ENCODE measurements at places on chromosomes 13 and 19. TPM values are rescaled to one million over a fixed set of nuclear protein-coding genes. Genes with fewer than 3 reads are reported as not detected.

The MYH14 gene
- total RNA-seq, result 115 TPM

DNA sequence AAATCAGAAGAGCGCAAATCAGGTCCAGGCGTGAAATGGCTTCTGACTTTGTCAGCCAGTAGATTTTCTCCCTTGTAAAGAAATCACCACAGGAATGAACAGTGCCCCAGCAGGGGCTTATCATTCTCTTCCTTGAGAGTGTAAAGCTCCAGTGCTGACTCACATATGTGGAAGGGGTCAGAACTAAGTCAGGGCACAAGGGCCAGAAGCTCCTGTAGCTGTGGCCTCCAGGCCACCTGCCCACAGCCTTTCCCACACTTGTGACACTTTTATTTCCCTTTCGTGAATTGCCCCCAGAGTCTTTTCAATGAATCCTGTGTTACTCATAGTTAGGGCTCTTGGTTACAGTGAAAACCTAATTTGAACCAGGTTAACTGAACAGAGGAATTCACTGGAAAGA lies 99.6 kb downstream of the SUCLA2 start:
- H3K27ac ChIP-seq, result no peak overlapping the region
- H3K27me3 ChIP-seq, result no peaks in the 10 kb centered on the region
- no peak overlapping the region for H3K4me3 ChIP-seq
- no peak for DNase-seq
- H3K36me3 ChIP-seq, result no peaks in the 10 kb centered on the region

The SOX1 gene
- total RNA-seq, result not detected

DNA sequence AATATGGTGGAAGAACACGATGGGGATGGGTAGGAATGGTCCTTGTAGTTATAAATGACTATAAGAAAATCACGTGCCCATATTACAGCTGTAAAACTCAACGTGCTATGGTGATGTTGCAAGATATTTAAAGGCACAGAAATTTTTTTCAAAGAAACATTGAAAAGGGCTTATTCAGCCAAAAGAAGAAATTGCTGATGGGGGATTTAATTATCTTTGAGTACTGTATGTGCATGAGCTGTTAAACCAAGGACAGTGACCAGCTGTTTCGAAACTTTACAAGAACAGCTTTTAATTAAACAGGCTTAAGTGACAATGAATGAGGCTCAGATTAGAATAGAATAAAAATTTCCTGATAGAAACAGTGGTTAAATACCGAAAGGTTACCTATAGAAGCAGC lies 339.0 kb downstream of the HS6ST3 start:
- H3K36me3 ChIP-seq, result no peaks in the 10 kb centered on the region
- H3K4me3 ChIP-seq, result no peak overlapping the region
- no peaks in the 10 kb centered on the region for H3K27me3 ChIP-seq
- no peak for DNase-seq
- no peaks in the 10 kb centered on the region for H3K4me1 ChIP-seq

The TEX101 gene
- not detected for total RNA-seq

The IGFL3 gene
- total RNA-seq, result not detected
